ENCODE measurements at places on chromosomes 5 and 9.

- DNase-seq, result no peak
Observed at GRCh38 chr5:40679913-40680681, at the start of gene PTGER4. PTGER4 (plus strand) TSS chr5:40679915; CDS start chr5:40680994, 1,079 bp downstream.

GRCh38 chr5:73967347-73967746 lies 341.4 kb downstream of the ARHGEF28 start:
- no peak for DNase-seq

DNA sequence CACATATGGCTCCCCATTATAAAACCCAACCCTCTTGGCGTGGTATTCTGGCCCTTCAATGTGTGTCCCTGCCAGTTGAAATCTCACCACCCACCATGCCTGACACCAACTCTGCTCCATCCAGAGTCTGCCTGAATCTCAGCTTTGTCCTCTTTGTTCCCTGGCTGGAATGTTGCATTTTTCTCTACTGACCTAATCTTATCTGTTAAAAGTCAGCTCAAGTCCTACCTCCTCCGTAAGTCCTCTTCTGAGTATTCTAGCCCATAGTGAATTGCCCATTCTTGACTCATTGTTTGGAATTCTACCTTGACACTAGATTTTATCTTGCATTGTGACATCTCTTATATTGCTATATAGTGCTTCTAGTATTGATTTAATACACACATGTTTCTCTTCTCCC lies 207.1 kb upstream of the VLDLR start:
- no peak for DNase-seq

- no peak for DNase-seq
Observed at GRCh38 chr5:59267033-59267432, 626.5 kb downstream of the PDE4D start.

GRCh38 chr9:129576546-129577543 lies 44.1 kb downstream of the C9orf50 start:
- no peak for DNase-seq

DNA sequence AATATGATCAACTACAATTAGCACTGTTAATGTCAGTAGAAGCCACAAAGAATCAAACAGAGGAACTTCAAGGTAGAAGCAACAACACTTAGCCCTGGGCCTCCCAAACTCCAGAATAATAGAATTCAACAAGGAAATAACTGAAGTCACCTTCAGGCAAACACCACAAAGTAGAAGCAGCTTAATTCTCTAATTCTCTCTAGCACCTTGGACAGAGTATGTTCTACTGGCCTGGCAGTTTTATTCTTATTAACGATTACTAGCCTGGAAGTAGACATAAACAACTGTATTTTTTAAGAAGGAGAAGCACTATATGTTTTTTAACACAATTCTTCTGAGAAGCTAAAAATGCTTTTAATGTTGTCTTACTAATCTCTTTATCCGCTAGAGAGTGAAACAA lies 911.9 kb downstream of the DTWD2 start:
- no peak for DNase-seq

- no peak for DNase-seq
Observed at GRCh38 chr5:35904443-35905132, 33.8 kb downstream of the CAPSL start.

DNA sequence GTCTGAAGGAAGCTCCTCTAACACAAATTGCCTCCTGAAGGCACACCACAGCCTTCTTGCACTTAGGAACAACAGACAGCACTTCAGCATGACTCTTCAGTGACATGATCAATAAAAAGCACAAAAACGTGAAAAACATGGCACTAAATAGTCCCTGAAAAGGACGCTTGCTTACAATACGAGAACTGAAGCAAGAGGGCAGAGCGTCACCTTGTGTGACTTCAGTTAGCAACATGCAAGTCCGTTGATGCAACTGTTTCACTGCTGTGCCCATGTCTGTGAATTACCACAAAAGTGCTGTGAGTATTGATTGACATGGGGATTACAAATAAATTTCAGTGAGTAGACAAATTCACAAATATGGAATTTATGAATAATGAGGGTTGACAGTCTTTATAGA lies 219.9 kb upstream of the GAS1 start:
- DNase-seq, result no peak

DNA sequence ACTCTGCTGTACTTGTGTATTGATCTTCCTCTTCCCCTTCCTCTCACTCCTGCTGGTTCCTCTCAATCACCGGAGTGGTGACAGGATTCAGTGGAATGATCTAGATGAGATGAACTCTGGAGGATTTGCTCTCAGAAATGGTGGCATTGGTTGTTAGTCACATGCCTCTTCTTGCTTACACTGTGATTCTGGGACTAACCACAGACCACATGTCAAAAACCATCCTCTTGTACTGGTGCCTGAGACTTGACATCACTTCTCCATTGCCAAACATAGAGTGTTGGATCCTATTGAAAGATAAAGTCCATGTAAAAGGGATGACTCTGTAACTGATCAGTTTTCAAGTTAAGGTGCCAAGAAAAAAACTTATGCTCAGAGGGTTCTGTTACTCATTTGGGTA lies 506.5 kb downstream of the DMAC1 start:
- no peak for DNase-seq

GRCh38 chr9:31745886-31746285 lies 638.6 kb upstream of the ACO1 start:
- DNase-seq, result no peak

GRCh38 chr5:173774271-173774761 lies 113.8 kb upstream of the CPEB4 start:
- no peak for DNase-seq

- DNase-seq, result no peak
Observed at GRCh38 chr5:154397652-154398406, 48.0 kb upstream of the SAP30L start.

- no peak for DNase-seq
Observed at GRCh38 chr5:72770266-72770665, 46.2 kb upstream of the TNPO1 start.

DNA sequence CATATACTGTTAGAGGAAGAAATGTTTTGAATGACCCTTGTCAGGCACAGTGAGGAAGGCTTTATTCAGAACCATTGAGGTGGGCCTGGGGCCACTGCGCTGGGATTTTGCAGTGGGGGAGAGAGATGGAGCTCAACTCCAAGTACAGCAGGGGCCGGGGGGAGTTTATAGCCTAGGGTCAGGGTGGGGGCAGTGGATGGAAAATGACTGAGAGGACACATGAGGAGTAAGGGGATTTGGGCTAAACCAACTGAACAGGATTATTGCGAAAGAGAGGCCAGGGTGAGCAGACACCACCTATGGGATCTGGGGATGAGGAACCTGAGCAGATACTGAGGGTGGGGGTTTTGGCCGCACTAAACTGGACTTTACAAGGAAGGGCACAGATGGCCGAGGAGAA lies 6.3 kb downstream of the CEP72 start:
- DNase-seq, result no peak

DNA sequence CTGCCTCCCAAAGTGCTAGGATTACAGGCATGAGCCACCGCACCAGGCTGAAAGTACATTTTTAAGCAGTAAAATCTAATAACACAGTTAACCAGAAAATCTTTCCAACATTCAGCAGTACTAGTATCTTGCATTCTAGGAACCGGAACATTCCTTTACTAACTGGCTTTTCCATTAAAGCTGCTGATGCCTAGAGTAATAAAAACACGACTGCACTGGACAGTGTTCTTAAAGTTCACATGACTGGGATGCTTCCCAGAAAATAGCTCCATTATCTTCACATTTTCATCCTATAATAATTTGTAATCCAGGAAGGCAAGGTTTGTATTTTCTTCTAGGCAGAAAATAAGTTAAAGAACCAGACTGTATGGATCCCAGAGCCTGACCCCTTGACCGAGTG lies 9.8 kb downstream of the PTPN3 start:
- DNase-seq, result no peak

GRCh38 chr9:104082168-104082567 lies 11.9 kb upstream of the SMC2 start:
- no peak for DNase-seq

DNA sequence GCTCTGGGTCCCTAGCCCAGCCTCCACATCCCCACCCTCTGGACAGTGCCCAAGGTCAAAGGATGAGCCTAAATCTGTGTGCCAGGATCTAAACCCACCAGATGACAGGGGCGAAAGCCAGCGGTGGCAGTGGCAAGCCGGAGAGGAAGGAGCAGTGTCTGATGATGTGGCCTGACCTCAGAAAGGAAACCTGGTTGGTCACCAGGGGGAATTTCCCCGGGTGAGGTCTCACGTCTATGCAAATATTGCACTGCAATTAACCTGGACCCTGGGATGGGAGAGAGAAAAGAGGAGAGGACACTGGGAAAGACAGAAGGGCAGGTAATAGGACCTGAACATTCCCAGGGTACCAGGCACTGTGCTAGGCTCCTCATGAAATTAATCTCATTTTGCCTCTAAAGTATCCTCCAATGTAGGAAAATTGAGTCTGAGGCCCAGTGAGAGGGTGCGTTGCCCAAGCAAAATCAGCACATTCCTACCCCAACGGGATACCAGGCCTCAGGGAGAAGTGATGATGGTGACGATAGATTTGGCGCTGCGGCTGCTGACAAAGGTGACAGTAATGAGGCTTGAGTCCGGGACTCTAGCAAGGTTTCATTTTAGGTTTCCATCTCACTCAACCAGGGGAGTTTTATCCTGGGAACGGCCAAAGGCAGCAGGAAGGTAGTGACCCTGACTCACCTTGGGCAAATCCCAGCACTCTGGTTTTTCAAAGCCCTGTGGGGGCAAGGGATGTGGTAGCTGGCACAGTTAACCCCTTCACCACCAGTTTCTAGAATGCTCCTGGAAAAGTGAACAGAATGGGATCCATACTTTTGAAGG lies 13.4 kb upstream of the TNIP1 start:
- peak; percentile 66 for DNase-seq

DNA sequence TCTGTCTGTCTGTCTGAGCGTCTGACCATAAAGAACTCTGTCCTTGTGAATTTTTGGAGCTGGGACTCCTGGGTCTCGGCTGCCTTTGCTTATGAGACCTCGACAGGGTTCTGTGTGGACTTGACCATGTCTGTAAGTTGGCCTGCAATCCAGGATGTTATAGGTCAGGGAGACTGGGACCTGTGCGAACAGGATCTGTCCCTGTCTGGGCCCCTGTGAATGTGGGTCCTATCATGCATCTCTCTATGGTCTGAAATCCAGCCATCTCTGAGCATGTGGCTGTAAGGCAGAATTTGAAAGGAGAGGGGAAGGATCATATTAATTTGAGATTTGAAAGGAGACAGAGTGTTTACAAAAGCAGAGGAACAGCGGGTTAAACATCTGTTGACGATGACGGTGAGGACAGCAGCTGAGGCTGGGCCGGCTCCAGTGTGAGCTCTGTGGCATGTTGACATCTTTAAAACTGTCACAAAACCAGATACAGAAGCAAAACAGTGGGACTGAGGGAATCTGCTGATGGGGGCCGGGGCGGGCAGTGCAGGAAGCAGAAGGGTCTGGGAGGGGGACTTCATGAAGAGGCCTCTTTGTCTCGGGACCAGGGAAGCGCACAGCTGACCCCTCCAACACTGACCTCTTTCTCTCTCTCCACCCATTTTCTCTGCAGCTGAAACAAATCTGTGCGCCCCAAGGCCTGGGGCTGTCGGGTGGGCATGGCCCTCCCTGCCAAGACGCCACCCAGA lies 19.1 kb upstream of the MVB12B start:
- no peak for DNase-seq

DNA sequence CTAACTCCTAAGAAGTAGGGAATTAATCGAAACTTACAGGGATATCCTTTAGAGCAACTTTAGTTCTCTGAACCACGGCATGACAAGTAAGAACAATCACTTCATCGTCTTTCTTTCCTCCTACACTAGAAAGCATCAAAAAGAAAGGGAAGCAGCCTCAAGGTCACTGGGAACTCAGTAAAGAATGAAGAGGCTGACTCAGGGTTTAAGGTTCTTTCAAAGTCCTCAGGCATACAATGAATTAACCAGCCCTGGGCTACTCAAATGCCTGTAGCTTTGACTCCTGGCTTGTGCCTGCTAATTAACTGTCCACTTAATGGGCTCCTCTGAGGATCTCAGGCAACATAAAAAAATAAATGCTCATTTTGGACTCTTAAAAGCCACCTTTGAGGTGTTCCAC lies 102.0 kb downstream of the TRIM32 start:
- DNase-seq, result no peak

DNA sequence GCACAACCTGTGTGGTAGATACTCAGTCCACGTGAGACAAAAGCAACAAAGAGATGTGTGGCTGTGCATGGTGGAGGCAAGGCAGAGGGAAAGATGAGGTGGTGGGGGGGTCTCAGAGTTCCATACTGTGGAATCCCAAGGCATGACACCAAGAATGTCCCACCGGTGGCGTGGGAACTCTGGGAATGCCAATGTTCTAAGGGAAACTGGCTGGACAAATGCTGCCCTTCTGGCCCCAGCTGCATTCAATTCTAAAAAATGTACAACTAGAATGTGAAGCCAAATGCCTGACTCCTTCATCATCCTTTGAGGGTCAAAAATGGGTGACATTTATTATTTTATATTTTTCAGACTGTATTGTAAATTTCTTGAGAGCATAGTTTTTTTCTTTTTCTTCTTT lies 58.2 kb upstream of the EQTN start:
- DNase-seq, result no peak

- DNase-seq, result no peak
Observed at GRCh38 chr5:137741-138140, 45.8 kb downstream of the PLEKHG4B start.

GRCh38 chr5:157607371-157608161 lies 32.0 kb upstream of the ADAM19 start:
- no peak for DNase-seq

GRCh38 chr9:22921742-22922141 lies 475.1 kb downstream of the DMRTA1 start:
- DNase-seq, result no peak

DNA sequence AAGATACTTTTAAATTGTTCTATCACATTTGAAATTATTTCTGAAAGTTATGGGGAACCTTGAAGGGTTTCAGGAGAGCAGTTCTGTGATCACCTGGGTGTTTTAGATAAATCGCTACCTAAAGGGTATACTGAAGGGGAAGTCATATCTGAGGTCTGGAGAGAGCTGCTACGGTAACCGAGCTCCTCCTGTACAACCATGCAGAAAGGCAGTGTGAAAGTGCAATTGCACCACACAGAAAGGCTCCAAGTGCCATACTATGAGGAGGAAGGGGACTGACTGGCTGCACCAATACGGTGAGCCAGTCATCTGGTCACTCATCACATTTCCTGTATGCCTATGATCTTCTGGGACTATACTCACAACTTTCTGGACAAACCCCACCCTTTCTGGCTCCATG lies 241.4 kb upstream of the SLC24A2 start:
- DNase-seq, result no peak

- no peak for DNase-seq
Observed at GRCh38 chr5:65802820-65803219, 80.8 kb downstream of the NLN start.

DNA sequence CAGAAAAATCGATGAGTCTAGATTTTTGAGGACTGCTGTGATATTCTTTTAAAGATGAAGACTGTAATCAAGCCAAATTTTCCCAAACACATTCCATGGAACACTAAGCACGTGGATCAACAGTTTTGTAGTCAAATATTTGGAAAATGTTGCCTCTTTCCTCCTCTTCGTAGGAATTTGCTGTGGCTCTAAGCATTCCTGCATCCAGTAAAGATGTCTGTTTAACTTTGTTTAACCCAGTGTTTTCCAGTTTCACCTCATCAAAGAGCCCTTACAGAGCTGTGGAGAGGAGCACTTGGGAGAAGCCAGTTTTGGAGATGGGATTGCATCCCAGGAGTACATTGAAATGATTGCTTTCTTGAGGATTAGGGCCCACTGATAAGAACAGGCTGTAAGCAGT lies 58.9 kb downstream of the INSYN2B start:
- no peak for DNase-seq

Measured in stimulated activated CD4-positive, alpha-beta T cell treated with anti-CD3 and anti-CD28 coated beads, Interleukin-1b, Interleukin-23, amount 100 ng/mL, for 24 hours (primary cell).